Stimulated activated CD4-positive, alpha-beta T cell treated with anti-CD3 and anti-CD28 coated beads, TNF-alpha, amount 100 ng/mL, for 4 hours (primary cell): ENCODE measurements at places on chromosomes 3 and 15.

DNA sequence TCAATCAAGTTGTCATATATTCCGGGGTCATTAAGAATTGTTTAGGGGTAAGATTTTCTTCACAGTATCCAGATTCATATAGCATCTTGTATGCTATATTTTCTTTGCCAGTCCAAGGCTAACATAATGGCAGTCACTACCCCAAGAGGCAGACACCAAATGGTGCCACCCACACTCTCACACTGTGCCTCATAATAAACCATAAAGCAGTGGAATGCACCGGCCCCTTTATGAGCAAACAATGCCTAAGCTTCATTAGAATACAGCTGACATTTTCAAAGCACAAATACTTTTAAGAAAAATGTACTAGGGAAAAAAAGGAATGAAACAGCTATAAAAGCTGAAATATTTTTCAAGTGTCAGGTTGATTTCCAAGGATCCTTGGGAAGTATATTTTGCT lies 121.6 kb downstream of the TFDP2 start:
- DNase-seq: no peak

DNA sequence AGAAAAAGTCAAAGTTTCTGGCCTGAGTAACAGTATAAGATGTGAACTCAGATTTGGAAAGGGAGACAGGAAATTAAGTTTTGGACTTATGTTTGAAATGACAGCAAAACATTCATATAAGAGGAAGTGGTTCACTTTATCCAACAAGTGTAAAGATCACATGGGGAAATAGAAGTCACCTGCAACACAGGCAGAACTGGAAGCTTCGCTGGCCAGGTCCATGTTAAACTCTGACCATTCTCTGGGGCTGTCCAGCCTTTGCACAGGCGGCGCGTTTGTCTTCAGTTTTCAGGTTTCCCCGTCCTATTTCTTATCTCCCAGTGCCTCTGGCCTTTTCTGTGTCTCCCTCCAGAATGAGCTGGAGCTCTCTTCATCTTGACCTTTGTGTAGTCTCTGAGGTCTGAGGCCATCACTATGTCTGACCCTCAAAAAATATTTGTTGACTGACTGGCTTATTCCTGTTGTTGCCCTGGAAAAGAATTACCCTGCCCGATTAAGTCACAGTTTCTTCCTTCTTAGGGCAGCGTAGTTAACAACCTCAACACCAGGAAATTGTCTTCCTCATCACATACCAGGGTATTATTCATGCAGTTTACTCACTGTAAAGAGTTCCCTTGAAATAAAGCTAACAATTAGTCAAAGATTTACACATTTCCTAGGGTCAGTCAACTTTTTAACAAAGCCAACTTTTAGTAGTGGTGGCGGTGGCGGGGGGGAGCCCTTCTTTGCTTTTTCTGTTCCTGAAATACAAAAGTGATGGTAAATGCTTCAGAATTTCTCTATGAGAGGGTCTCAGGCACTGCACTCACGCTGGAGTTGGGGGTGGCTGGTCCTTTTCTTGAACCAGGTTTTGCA lies 959 bp upstream of the RASA2 start:
- DNase-seq: no peak

GRCh38 chr3:159872374-159873109 lies 116.1 kb upstream of the IL12A start:
- DNase-seq: no peak

DNA sequence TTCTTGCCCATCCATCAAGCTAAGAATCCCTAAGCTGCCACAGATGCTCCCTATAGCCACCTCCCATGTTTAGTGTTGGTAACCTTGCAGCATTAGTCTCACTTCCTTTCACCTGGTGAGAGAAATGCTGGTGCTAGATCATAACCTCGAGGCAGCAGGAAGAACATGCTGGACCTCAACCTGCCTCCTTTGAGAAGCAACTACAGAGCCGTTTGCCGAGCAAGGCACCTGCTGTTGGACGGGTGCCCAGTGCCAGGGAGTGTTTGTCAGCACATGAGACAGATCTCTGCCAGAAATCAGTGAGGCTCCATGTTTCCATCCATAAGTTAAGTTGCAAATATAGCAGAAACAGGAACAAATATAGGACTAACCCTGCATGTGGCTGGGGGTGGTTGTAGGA lies 955.7 kb downstream of the TUSC7 start:
- no peak for DNase-seq

DNA sequence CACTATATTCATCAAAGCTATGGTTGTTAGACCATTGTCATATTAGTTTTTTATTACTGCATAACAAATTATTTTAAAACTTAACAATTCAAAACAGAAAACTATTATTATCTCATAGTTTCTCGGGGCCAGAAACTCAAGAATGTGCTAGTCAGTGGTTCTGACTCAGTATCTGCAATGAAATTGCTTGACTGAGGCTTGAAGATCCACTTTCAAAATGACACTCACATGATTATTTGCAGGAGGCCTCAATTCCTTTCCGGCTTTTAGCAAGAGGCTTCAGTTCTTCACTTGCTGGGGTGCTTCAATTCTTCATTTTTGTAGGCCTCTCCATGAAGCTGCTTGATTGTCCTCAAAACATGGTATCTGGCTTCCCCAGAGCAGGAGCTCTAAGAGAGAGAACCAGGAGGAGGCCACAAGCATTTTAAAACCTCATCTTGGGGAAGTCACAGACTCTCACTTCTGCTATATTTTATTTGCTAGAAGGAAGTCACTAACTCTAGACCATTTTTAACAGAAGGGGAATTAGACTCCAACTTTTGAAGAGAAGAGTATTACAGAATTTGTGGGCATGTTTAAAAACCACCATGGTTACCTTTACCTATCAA lies 383.7 kb downstream of the MFSD1 start:
- DNase-seq: no peak

DNA sequence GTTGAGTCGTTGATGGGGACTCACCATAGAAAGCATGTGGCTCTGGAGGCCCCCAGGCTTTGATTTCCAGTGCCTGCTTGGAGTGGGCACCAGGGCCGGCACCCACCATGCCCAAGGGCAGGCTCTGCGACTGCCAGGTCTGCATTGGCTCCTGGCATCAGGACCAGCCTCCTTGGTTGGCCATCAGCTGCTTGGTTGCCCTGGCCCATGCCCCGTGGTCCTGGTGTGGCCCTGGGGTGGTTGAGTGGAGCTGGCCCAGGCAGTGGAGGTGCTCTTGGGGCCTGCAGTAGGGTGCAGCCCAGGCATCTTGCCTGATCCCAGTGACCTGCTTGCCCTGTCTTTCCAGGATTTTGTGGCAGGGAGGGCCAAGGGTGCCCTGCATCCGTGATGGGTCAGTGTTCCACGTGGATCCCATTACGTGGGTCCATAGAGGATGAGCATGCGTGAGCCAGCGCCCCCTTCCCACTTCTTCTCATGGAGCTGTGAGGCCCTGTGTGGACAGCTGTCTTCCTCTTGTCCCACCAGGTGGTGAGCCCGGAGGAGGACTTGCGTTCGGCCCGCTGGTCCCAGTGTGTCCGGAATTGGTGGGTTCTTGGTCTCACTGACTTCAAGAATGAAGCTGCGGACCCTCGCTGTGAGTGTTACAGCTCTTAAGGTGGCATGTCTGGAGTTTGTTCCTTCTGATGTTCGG lies 187.0 kb downstream of the UBE3A start:
- DNase-seq: no peak

DNA sequence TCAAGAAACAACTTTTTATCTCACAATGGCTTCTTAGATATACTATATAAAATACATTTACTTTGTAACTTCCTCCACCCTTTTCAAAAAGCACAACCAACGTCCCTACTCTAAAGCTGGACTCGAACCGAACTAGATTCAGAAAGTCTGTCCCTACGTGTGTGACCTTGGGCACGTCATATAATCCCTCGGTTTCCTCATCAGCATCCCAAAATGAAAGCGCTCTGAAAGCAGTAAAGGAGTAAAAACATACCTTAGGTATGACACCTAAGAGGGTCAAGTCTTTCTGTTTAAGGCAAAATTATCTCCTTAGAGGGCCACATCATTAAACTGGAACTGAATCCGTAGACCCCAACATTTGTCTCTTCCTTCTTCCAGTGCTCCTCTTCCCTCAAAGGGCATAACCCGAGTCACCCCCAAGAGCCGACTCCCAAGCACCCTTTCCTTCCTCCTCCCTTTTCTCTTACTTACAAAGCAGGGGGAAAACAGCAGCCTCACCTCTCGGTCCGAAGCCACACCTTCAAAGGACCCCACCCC lies 663 bp downstream of the PDCD10 start:
- no peak for DNase-seq

GRCh38 chr15:37903919-37904625 lies 30.4 kb upstream of the TMCO5A start:
- DNase-seq: no peak

DNA sequence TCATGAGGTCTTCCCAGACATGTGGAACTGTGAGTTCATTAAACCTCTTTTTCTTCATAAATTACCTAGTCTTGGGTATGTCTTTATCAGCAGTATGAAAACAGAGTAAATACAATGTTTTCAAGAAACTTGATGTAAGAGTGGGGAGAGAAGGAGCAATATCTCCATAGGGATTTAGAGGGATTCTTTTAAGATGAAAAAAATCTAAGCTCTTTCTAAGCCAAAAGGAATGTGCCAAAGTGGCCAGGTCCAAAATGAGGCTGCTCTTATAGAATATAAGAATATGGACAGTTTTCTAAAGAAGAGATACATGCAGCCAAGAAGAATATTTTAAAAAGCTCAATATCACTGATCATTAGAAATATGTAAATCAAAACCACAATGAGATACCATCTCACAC lies 23.9 kb upstream of the RYK start:
- no peak for DNase-seq

DNA sequence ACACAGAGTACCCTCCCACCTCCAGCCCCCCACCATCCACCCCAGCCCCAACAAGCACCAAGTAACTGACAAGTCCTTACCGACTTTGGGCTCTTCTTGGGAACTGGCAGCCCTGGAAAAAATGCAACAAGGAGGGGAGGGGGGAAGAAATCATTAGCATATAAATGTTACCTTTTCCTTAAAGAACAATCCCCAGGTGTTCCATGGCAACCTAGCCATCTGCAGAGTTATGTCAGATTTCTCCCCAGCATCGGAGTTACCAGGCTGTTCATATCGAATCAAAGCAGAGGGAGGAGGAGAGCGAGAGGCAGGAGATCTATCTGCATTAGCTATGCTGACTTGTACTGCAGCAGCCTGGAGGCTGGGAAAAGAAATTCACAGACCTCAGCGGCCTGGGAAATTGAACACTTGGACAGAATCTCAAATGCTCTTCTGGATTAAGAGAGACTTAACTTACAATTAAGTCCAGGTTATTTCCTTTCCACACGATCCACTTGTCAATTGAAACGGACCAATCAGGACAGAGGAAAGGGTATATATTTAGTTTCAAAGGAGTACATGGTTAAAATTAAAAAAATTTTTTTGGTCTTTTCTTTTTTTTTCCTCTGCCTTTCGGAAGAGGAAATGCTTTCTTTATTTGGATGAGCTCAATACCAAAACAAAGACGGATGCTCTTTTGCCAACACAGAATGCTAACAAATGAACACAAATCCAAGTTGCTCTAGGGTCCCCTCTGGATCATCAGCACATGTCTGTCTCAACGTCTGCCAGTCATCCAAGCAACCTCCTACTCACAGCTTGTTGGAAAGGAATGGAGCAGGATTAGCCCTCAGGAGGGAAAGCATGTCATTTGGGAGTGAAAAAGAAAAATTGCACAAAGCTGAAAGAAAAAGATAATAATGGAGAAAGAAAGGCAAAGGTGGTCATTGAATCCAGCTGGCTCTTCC lies 637.1 kb downstream of the MAGI1 start:
- no peak for DNase-seq

GRCh38 chr15:34976073-34976472 lies 6.5 kb upstream of the AQR start:
- DNase-seq: no peak

- no peak for DNase-seq
Observed at GRCh38 chr3:42839616-42840015, 30.4 kb downstream of the ACKR2 start.

- no peak for DNase-seq
Observed at GRCh38 chr3:29438580-29438979, 157.7 kb downstream of the RBMS3 start.

- no peak for DNase-seq
Observed at GRCh38 chr3:161557445-161558150, 61.0 kb downstream of the OTOL1 start.

GRCh38 chr3:41405466-41405865 lies 206.2 kb downstream of the CTNNB1 start:
- DNase-seq: no peak

DNA sequence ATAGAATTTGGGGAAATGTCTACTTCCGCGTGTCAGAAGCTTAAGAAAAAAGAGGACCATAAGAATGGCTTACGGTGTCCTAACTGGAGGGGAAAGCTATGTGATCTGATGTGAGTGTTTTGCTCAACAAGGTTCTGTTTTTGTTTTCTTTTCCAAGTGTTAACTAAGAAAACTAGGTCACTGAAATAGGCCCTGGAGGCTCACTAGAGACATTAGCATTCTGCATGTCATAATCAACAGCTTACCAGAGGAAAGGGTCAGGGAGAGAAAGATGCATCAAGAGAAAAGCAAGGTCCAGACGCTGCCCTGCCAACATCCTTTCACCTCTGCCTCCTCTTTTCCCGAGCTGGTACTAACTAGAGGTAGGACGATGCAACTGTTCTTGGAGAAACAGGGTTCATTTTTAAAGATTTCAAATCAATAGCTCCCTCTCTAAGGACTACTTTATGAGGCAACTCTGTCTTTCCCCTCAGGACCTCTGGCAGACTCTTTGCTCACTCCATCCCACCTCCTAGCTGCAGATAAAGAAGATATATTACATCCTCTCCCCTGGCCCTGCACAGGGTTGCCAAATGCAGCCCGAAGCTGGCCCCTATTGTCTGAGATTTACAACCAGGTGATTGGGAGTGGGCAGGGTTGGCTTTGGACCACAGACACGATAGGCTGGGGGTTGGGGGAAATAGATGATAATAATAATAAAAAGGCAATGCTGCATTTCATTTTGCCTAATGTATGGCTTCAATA lies 209.9 kb upstream of the SLC2A2 start:
- no peak for DNase-seq

DNA sequence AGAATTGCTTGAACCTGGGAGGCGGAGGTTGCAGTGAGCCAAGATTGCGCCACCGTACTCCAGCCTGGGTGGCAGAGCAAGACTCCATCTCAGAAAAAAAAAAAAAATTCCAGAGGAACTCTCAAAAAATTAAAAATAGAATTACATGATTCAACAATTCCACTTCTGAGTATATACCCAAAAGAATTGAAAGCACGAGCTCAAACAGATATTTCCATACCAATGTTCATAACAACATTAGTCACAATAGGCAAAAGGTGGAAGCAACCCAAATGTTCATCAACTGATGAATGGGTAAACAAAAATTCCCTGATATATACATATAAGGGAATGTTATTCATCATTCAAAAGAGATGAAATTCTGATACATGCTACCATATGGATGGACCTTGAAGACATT lies 16.9 kb upstream of the MORF4L1 start:
- DNase-seq: no peak

GRCh38 chr15:31488437-31489204 lies 162.0 kb downstream of the KLF13 start:
- DNase-seq: no peak

- no peak for DNase-seq
Observed at GRCh38 chr3:172546628-172547214, 23.5 kb upstream of the TNFSF10 start.
